ENCODE measurements at places on chromosomes 6 and 20. TPM values are rescaled to one million over a fixed set of nuclear protein-coding genes. Genes with fewer than 3 reads are reported as not detected.

GRCh38 chr20:37627767-37628130 is 66.1 kb upstream of the CTNNBL1 start:
- no peak for DNase-seq

- no peak for DNase-seq
These were observed 23.1 kb downstream of the NEDD9 start for GRCh38 chr6:11209369-11209768.

- DNase-seq, result no peak
These were observed 174.0 kb downstream of the BCKDHB start for GRCh38 chr6:80280262-80281010.

GRCh38 chr6:13252790-13253189 is 75.5 kb downstream of the TBC1D7 start:
- no peak for DNase-seq

DNA sequence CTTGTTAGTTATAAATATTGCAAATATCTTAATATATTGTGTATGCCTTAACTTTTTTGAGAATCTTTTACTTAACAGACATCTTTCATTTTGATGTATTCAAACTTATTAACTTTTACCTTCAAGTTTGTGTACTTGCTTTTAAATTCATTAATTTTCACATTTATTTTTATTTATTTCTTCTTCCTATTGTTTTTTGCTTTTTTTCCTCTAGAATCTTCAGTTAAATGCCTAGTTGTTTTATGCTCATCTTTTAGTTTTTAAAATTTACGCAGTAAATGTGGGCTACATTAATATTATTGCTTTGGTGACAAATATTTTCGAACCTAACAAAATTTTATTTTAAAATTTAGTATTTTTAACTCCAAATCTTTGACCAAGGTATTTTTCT is 89.0 kb downstream of the TNFAIP3 start:
- DNase-seq, result no peak

DNA sequence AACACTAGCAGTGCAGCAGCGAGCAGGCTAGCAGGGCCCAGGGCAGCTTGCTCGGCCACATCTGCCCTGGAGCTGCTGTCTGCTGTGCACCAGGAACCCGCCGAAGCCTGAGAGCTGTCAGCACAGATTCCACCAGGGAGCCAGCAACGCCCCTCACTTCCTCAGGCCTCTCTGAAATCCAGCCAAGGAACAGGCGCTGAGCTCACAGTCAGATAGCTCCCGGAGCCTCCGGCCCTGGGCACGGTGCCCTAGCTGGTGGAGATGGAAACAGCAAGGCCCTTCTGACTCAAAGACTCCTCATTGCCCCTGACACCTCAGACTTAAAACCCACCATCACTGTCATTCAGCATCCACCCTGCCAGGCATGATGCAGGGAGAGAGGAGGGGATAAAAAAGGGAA is 839.4 kb downstream of the MAFB start:
- no peak for DNase-seq

DNA sequence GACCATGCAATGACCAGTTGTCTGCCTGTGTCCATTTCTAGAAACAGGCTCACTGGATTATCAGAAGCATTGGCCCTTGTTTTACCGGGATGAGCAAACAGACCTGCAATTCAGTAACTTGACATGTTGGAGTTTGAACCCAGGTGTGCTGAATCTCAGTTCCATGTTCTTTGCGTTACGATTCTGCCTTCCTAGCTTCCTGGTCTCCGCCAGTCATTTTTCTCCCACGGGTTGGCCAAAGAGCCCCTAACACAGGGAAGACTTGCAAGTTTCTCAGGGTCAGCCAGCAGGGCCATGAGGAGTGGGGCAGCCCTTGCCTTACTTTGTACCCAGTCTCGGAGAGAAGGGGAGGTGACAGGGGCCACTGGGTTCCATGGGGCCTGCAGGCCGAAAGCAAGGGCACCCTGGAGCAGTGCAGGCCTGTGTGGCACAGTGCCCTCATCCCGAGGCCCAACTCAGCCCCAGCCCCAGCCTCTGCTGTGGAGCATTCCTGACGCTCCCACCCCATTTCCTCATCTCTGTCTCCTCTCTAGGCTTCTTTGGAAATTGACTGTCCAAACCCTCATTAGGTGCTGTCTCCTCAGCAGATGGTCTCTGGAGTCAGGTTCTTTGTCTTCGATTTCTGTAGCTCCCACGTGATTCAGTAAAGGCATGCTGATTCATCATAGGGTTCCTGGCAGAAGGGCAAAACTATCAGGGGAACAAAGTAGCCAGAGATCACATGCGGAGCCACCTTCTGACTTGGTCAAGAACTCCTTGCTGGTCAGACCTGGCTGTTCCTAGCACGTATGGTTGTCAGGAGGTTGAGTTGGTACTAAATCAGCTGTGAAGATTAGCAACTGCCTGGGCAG is 23.6 kb downstream of the CDS2 start:
- DNase-seq, result no peak

DNA sequence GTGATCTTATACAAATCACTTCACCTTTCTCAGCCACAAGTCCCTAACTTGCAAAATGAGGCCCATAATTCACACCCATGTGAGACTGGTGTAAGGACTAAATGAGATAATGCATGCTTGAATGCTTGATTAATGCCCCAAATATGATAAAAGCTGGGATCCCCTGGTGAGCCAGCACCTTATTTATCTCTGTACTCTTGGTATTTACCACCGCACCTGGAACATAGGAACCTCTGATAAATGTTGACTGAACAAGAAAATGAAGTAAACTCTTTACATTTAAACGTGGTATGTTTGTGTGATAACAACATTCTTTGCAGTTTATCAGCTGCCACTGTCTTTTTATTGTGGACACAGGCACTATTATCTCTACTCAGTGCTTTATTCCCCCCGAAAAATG is 2.5 kb upstream of the APOBEC2 start:
- DNase-seq, result no peak

Gene UBE3D
- polyA plus RNA-seq, result 8.2 TPM

Gene STMND1
- polyA plus RNA-seq, result 0.09 TPM

All from thymus (tissue), 14 donors.